ENCODE measurements at places on chromosomes 1 and 21. TPM values are rescaled to one million over a fixed set of nuclear protein-coding genes. Genes with fewer than 3 reads are reported as not detected.

Gene CD2
- total RNA-seq = not detected

Gene NECTIN4
- total RNA-seq = 0.19 TPM

Gene SLC1A7
- total RNA-seq = not detected

Gene PCP4
- not detected for total RNA-seq

Measured in endothelial cell of coronary artery (primary cell).